Right ventricle myocardium inferior (tissue), 1 donor: ENCODE measurements at places on chromosomes 6 and 20. TPM values are rescaled to one million over a fixed set of nuclear protein-coding genes. Genes with fewer than 3 reads are reported as not detected.
A peak's percentile ranks its signal among the peaks of the same experiment; 100 is the strongest.

The CRISP3 gene
- not detected for total RNA-seq

GRCh38 chr6:150895928-150896632 lies 30.6 kb downstream of the MTHFD1L start:
- no peak for DNase-seq

DNA sequence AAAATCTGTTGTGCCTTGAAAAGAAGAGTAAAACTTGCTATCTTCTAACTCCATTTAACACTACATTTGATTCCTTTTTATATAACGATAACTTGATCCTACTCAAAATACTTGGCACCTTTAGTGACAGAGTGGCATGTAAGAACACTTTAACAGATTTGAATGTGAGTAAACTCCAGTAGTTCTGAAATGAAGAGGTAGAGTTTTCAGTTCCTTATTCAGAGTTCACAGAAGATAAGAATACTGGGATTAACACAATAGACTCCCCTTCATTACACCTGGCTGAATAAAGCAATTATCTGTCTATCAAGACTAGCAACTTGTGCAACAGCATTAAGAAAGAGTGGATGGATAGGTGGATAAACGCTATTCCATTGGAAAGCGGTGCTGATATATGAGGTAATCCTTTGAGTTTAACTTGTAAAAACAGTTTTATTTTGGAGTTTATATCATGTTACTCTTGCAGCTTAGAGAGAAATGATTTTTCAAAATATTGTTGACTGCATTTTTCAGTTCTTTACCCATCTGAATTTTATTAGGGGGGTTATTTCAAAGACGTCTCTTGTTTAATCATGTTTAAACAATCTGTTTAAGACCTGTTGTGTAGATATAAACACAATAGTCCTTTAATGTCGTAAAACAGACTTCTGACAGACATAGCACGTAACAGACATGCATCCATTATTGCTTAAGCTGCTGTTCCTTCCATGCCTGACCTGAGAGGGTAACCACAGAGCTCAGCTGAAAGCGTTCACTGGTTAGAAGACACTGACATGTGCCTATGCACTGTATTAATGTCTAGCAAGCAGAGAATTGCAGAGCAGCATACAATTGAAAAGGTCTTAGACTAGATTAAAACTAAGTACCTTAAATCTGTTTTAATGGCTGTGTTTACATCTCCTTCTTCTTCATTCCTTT lies 102.4 kb upstream of the SUPT3H start:
- DNase-seq = no peak

The NKAPL gene
- total RNA-seq = 7.4 TPM

DNA sequence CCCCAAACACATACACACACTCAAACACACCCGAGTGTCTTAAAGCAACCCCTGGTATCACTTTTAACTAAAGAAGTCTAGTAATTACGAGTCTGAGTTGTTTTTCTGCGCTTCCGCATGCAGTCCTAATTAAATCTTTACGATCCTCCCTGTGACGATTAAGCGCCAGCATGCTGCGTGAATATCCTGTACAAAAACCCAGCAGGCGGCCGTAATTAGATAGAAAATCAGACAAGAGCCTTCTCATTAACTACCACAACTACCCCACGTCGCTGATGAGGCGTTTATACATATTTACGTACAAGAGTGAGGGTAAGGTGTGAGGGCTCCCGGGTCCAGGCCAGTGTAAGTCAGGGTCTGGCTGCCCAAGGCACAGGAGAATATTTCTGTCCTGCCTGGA lies 8.1 kb downstream of the TFAP2B start:
- no peak for DNase-seq

DNA sequence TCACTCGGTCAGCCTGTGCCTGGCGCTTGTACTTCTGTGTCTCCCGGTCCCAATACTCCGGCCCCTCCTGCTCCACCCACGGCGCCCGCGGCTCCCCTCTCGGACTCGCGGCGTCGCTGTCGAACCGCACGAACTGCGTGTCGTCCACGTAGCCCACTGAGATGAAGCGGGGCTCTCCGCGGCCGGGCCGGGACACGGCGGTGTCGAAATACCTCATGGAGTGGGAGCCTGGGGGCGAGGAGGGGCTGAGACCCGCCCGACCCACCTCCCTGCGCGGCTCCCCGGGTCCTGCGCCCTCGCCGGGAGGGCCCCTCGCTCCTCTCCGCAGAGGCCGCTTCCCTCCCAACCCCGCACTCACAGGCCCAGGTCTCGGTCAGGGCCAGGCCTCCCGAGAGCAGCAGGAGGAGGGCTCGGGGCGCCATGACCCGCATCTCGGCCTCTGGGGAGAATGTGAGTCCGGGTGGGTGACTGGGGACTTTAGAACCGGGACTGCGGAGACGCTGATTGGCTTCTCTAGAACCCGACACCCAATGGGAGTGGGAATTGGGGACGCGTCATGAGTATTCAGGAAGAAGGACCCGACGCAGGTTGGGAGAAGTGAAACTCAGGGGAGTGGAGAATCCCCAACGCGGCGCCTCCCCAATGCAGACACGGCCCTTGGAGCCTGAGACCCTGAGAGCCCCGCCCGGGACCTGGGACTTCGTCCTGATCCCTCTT lies at the start of gene HLA-C:
HLA-C (minus strand) TSS at position 452 of the 717 bp plus-strand sequence; CDS start at position 431, 21 bp downstream.
- DNase-seq = peak; percentile 89

- DNase-seq = no peak
These were observed 354.0 kb downstream of the ESR1 start for GRCh38 chr6:152161501-152161900.

- peak; percentile 75 for DNase-seq
These were observed 642 bp downstream of the EEF1A2 start for GRCh38 chr20:63497946-63498935.

- no peak for DNase-seq
These were observed 1.9 kb downstream of the KLHL32 start for GRCh38 chr6:96926425-96926824.

- DNase-seq = no peak
These were observed 36.6 kb downstream of the PTPN1 start for GRCh38 chr20:50546729-50547314.

- peak; percentile 80 for DNase-seq
These were observed 25.2 kb downstream of the TRAM2 start for GRCh38 chr6:52551483-52552277.

DNA sequence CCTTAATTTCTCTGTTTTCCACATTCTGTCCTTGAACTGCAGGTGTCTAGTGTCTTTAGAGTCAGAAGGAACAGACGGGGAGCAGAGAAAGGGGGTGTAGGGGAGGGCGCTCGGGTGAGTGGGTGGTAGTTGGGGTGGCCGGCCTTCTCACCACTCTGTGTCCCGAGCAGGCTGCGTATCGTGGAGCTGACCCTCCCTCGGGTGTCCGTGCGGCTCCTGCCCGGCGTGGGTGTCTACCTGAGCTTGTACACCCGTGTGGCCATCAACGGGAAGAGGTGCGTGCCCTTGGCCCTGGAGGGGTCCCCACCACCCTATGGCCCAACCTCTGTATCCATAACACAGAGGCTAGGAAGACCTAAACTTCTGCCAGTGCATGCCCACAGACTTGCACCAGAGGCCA lies 5.3 kb downstream of the BPIFB4 start:
- no peak for DNase-seq

The MUC22 gene
- 0.14 TPM for total RNA-seq

GRCh38 chr6:14596410-14596809 lies 478.8 kb downstream of the CD83 start:
- DNase-seq = peak; percentile 78

DNA sequence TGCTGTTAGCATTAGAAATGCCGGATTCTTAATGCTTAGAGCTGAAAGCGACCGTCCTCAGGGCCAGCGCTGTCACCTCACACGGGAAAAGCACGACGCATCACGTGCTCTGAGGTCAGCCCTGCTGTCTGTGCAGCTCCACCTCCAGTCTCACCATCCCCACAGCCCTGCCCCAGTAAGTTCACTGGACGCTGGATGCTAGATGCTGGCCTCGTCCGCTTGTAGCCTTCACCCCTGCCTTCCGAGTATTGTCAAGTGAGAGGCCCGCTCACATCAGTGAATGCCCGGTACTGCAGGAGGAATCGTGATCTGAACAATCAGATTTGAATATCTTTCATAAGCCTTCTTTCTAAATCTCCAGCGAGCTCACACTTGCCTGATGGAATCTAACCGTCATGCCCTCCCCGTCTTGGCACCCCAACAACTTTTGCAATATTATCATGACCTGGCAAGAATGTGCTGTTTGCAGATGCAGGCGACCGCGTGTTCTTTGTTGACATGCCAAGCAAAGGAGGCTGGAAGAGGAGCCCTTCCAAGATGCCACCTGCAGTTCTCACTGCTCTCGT lies 64.9 kb downstream of the DLL1 start:
- DNase-seq = no peak

- DNase-seq = no peak
These were observed 275.0 kb downstream of the KHDC1L start for GRCh38 chr6:72950114-72950860.

DNA sequence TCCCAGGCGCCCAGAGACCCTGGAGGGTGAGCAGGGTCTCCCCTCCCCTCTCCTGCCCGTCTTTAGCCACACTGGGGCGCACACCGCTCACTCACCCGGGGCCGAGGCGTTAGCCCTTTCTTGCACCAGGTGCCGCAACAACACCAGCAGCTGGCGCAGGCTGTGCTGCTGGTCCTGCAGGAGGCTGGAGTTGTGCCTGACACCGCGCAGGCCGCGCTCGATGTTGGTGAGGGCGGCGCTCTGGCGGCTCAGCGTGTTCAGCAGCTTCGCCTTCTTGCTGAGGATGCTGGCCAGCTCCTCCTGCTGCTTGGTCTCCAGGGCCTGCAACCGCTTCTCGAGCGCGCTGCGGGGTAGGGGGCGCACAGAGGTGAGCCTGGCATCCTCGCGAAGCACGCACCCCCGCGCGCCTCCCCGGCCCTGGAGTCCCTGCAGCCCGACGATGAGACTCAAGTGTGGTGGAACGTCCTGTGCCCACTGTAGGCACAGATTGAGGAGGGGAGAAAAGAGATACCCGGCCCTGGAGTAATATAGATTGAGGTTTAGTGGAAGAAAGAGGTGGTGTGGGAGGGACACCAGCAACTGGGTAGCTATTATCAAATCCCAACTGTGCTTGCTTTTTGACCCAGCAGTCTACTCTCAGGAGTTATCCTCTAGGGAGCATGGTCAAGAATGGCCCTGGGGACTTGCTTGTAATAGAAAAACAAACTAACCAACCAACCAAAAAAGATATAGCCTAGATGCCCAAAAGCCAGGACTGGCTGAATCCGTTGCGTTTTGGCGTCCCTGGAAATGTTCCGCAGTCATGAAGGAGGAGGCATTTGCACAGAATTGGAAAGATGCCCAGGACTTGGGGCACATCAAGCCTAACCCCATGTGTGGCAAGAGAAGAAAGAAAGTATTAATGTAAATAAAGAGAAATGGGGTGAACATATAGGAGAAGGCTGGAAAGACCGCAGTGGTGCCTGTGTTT lies 30.9 kb downstream of the ANGPT4 start:
- DNase-seq = peak; percentile 87

DNA sequence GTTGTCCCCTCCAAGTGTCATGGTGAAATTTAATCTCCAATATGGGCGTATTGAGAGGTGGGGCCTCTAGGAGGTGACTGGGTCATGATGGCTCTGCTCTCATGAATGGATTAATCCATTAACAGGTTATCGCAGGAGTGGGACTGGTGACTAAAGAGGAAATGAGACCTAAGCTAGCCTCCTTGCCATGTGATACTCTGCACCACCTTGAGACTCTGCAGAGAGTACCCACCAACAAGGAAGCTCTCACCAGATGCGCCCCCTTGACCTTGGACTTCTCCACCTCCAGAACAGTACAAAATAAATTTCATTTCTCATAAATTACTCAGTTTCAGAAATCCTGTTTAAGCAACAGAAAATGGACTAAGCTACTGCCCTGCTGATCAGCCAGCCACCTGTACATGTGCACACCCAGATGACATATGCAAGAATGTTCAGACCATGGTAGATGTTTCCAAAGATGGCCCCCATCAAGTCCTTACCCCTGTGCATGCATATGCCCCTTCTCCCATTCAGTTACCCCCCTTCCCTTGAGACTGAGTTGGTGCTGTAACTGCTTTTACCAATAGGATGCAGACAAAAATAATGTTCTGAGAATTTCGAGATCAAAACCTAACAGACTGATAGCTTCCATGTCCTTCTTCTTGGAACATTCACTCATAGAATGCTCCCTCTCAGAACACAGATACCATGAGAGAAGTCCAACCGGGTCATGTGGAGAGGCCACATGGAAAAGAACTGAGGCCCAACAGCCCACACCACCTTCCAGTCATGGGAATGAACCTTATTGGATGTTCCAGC lies 28.4 kb downstream of the MAP3K5 start:
- no peak for DNase-seq

The TBC1D7 gene
- total RNA-seq = 32.2 TPM

The UST gene
- 4.4 TPM for total RNA-seq

GRCh38 chr6:166770216-166771116 lies 143.4 kb upstream of the RPS6KA2 start:
- DNase-seq = no peak

DNA sequence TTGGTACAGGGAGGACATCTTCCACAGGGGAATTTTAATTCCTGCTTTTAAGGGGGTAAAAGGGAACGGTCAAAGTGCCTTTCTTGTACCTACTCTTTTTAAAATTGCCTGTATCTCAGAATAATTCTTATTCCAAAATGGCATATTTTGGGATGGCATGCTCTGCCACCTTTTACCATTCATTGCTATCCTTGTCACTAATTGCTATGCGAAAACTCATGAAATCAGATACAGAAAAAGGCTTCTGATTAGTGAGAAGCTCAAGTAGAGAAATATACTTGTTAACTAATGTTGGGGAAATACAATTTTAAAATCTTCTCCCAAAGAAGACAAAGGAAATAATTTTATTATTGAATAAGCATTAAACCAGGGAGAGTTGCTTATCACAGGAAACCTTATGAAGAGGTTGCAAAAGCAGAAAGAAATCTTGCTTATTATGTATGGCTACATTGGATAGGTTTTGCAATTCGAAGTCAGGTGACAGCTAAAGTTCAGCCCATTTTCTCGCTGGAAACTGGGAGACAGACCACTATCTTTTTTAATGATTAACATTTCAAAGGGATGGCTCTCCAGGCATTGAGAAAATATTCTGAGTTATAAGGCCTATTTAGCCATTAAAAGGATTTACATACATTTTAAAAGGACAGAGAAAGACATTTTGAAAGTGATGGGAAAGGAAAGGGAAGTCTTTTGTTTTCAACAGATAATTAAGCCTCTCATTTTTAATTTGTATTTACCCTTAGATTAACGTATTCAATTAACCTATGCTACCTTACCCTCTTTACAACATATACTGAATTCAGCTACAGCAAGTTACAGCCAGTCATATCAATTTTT lies 110.3 kb upstream of the PRSS16 start:
- no peak for DNase-seq

The MOCS3 gene
- total RNA-seq = 2.3 TPM

The CNR1 gene
- 0.16 TPM for total RNA-seq

The ANGPT4 gene
- total RNA-seq = 0.05 TPM

- DNase-seq = no peak
These were observed 65.6 kb upstream of the RREB1 start for GRCh38 chr6:7042056-7042653.

DNA sequence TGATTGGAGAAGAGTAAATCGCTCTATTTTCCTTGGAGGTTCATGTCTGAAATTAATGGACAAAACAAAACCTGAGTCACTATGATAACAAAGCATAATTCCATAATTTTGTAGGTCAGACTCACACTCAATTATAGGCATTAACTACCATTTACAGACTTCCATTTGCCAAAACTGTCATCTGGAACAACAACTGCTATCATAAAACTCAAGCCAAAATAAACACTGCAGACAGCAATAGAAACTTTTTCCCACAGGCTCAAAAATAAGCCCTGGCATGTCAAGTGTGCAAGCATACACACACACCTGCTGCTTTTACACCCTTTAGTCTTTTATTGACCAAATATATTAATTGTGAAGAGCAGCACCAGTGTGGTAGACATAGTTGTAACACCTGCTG lies 7.1 kb downstream of the MRPS10 start:
- no peak for DNase-seq
